ENCODE measurements at places on chromosomes 12 and 14.

GRCh38 chr12:124597041-124597440 is 29.6 kb upstream of the NCOR2 start:
- DNase-seq = peak; percentile 62

- no peak for DNase-seq
Measured at GRCh38 chr14:50812856-50813543, 18.0 kb downstream of the NIN start.

GRCh38 chr12:103161582-103162362 is 204.3 kb downstream of the ASCL1 start:
- DNase-seq = no peak

- DNase-seq = no peak
Measured at GRCh38 chr12:3250576-3250975, 173.4 kb downstream of the TSPAN9 start.

- peak; percentile 14 for DNase-seq
Measured at GRCh38 chr14:30874120-30874998, at the start of gene COCH. TSS of gene COCH (plus strand) at chr14:30874559. CDS start at chr14:30874939, 380 bp downstream.

- DNase-seq = no peak
Measured at GRCh38 chr12:47808050-47808449, 11.7 kb downstream of the HDAC7 start.
